ENCODE measurements at places on chromosomes 7 and 10.

DNA sequence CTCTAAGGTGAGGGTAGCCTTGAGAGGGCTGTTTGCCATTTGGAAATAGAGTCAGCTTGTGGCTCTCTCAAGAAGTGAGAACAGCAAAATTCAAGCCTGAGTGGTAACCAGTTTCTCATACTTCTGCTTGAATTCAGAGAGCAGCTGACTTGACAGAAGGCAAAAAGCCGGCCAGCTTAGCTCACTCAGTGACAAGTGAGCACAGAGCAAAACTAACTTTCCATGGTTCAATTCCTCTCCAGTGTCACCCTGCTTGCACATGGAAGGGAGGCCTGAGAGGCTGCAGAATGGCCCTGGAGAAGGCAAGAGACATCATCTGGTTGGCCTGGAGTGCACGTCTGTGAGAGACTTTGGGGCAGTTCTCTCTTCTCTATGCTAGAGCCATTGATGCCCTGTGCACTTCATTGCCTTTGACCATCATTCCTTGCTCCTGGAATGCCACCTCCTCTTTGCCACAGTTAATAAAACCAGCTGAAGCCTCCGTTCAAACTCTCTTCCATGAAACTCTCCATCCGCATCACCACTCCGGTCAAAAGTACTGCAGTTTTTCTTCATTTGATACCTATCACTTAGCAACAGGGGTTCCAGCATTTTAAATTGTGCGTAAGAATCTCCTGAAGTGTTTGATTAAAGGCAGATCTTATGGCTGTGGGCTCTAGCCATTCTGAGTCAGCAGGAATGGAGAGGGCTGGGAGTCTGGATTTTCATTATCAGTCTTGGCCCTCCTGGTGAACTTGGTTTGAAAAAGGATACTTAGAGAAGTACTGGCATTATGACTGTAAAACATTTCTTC, 69.8 kb upstream of the PIK3CG start:
- no peak for DNase-seq

DNA sequence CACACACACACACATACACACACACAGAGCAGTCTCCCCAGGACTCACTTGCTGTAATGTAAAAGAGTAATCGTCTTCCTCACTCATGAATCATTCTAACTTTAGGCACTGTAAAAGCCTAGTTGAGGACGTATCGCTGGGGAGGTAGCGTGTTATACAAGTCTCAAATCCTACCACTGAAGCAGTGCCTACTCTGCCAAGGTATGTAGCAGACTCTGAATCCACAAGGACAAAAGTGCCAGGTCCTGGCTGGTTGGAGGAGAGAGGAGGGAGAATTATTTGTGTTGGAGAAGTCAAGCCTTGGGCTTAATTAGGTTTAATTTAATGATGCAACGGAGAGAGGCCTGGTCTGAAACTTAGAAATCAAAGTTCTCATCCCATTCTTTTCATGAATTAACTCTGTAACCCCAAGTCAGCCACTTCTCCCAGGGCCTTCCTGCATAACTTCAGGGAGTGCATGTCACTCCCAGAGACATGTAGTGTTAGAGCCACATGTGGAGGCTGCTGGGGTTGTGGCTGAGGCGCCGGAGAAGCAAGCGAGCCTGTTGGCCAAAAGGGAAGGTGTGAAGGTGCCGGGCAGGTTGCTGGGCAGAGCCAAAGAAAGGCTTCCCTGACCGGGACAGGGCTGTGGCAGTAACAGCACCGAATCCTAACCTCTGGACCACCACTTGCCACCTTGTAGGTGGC, 36.7 kb downstream of the NKX2-3 start:
- no peak for DNase-seq

- no peak for DNase-seq
These were observed 31.6 kb downstream of the SLC16A12 start for GRCh38 chr10:89503652-89504370.

DNA sequence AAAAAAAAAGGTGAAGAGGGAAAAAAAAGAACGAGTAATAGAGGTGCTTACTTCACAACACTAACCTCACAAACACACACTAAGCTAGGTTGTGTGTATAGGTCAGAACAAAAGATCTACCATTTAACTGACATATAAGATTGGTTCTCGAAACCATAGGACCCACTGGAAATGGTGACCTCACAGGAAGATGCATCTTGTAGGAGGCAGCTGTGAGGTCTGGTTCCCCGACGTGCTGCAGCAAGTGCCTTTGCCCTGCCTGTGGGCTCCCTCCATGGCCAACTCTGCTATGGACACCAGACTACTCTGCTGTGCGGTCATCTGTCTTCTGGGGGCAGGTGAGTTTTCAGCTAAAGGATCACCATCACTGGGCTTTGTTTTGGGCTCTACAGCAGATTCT, 133.8 kb upstream of the PRSS1 start:
- DNase-seq: no peak
